ENCODE measurements at places on chromosomes 12 and 14. TPM values are rescaled to one million over a fixed set of nuclear protein-coding genes. Genes with fewer than 3 reads are reported as not detected.

GRCh38 chr14:72454388-72455160 lies 439.3 kb downstream of the DPF3 start:
- no peak for DNase-seq
- H3K27me3 ChIP-seq: no peaks in the 10 kb centered on the region
- H3K4me1 ChIP-seq: peaks cover 34% of the 10 kb centered on the region
- H3K36me3 ChIP-seq: no peaks in the 10 kb centered on the region
- no peak overlapping the region for H3K27ac ChIP-seq
- no peak overlapping the region for H3K4me3 ChIP-seq

DNA sequence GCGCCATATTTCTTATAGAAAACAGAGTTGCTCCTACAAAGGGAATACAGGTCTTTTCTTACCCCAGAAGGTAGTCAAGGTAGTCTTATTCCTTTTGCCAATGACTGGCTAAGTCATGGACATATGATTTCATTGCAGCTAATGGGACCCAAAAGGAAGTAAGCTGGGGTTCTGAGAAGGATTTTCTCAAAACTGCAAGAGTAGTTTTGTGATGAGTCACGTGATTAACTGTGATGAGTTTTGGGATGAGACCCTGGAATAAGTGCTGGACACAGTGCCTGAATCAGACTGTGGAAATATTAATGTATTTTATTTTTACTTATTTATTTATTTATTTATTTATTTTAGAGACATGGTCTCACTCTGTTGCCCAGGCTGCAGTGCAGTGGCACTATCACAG lies 13.4 kb upstream of the NIN start:
- DNase-seq: no peak
- no peak overlapping the region for H3K4me3 ChIP-seq
- H3K4me1 ChIP-seq: peaks cover 4% of the 10 kb centered on the region
- H3K36me3 ChIP-seq: peaks cover 3% of the 10 kb centered on the region
- H3K27ac ChIP-seq: no peak overlapping the region

- no peak overlapping the region for H3K4me3 ChIP-seq
- no peaks in the 10 kb centered on the region for H3K27me3 ChIP-seq
- peaks cover 27% of the 10 kb centered on the region for H3K4me1 ChIP-seq
Measured at GRCh38 chr14:65231286-65231980, 129.1 kb upstream of the MAX start.

DNA sequence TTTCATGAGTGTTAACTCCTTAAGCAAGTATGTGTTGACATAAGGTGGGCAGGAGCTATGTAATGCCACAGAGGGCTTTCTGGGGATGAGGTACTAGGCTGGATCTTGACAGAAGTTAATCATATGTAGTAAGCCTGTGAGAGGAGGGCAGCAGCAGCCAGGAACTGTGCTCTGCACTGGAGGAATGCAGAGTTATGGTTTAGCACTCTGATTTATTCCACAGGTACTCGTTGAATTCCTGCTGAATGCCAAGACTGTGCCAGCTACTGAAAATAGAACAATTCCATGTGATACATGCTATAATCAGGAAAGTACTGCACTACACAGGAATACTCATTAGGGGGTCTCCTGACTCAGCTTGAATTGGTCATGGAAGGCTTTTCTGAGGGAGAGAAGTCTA lies 58.7 kb downstream of the SUSD6 start:
- peaks cover 4% of the 10 kb centered on the region for H3K36me3 ChIP-seq
- peak overlapping the region; percentile 86 for H3K27ac ChIP-seq
- DNase-seq: no peak
- no peaks in the 10 kb centered on the region for H3K27me3 ChIP-seq
- peaks cover 84% of the 10 kb centered on the region for H3K4me1 ChIP-seq

GRCh38 chr12:78684419-78684818 lies 180.2 kb upstream of the SYT1 start:
- no peak overlapping the region for H3K4me3 ChIP-seq
- no peak overlapping the region for H3K27ac ChIP-seq
- no peak for DNase-seq
- H3K4me1 ChIP-seq: no peaks in the 10 kb centered on the region

- no peaks in the 10 kb centered on the region for H3K36me3 ChIP-seq
- H3K27ac ChIP-seq: peak overlapping the region; percentile 60
- H3K4me1 ChIP-seq: peaks cover 16% of the 10 kb centered on the region
- DNase-seq: no peak
- no peak overlapping the region for H3K4me3 ChIP-seq
Measured at GRCh38 chr14:101960225-101960624, 4.1 kb upstream of the DYNC1H1 start.

DNA sequence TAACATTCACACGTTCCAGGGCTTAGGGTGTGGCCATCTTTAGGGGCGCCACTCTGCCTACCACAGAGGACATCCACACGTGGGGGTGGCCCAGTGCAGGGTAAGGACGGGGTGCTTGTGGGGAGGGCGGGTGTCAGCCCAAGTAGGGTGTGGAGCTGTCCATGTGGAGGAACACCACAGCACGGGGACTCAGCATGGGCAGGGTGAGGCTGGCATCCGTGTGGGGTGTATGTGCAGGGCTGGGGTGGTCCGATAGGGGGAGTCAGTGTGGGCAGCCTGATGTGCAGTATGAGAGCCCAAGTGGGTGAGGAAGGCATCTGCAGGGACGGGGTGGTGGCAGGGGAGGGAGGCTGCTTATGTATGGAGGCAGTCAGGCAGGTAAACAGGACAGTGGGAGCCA lies 17.7 kb downstream of the PSMC1 start:
- DNase-seq: no peak
- peak overlapping the region; percentile 87 for H3K27ac ChIP-seq
- H3K4me3 ChIP-seq: peak overlapping the region; percentile 52
- no peaks in the 10 kb centered on the region for H3K27me3 ChIP-seq
- peaks cover 22% of the 10 kb centered on the region for H3K4me1 ChIP-seq

DNA sequence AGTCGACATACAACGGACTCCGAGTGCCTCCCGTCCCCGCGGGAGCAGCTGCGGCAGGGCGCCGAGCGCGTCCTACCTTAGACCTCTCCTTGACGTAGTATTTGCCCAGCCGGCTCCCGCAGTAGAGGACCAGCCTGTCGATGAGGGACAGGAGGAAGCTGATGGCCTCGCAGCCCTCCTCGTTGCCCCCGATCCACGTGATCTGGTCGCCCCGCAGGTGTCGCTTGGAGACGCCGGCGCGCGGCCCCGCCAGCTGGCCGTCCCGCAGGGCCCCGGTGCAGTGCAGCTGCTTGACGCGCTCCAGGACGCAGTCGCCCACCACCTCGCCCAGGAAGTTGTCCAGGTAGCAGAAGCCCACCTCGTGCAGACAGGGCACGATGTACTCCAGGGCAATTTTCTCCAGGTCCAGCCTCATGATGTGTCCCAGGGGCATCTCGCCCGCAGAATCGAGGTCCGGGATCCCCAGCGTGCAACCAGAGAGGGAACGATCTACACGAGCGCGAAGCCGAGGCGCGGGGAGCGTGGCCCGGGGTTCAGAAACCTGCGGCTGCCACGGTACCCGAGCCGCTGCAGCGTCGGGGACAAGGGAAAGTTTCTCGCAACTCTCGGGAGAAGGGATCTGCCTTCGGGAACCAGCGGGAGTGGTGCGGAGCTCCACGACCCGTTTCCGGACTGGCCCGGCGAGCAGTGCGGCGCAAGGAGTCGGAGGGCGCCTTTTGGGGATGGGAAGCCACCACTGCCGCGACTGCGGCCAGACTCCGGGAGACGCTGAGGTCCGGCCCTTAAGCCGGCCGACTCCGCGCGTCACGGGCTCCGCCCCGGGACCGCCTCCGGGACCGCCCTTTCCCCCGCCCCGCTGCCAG lies at the start of gene EGLN3:
TSS of gene EGLN3 (minus strand) at position 755 of the 863 bp plus-strand sequence. CDS start at position 433, 322 bp downstream.
- H3K36me3 ChIP-seq: peaks cover 2% of the 10 kb centered on the region
- peak within 1 kb of the TSS; percentile 92 for H3K4me3 ChIP-seq
- peak; percentile 42 for DNase-seq
- H3K27me3 ChIP-seq: peaks cover 10% of the 10 kb centered on the region
- H3K4me1 ChIP-seq: peaks cover 23% of the 10 kb centered on the region

GRCh38 chr14:93619176-93619793 lies 169.0 kb downstream of the PRIMA1 start:
- peaks cover 41% of the 10 kb centered on the region for H3K27me3 ChIP-seq
- no peak overlapping the region for H3K4me3 ChIP-seq

DNA sequence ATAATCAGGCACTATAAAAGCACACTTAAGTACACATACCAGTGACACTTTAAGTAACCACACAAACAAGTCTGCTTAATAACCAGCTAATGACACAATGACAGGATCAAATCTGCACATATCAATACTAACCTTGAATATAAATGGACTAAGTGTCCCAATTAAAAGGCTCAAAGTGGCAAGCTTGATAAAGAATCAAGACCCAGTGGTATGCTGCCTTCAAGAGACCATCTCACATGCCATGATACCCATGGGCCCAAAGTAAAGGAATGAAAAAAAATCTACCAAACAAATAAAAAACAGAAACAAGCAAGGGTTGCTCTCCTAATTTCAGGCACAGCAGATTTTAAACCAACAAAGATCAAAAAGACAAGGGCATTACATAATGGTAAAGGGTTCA lies 470.4 kb downstream of the TRHDE start:
- no peaks in the 10 kb centered on the region for H3K36me3 ChIP-seq
- no peak overlapping the region for H3K27ac ChIP-seq
- no peak for DNase-seq

GRCh38 chr12:32198555-32198954 lies 91.9 kb downstream of the BICD1 start:
- H3K4me1 ChIP-seq: peaks cover 5% of the 10 kb centered on the region
- H3K4me3 ChIP-seq: no peak overlapping the region
- peaks cover 2% of the 10 kb centered on the region for H3K36me3 ChIP-seq
- DNase-seq: no peak

- H3K36me3 ChIP-seq: no peaks in the 10 kb centered on the region
- H3K27ac ChIP-seq: no peak overlapping the region
Measured at GRCh38 chr12:84411031-84411430, 501.6 kb downstream of the SLC6A15 start.

GRCh38 chr14:61623927-61624326 lies 71.4 kb upstream of the HIF1A start:
- DNase-seq: no peak
- H3K27ac ChIP-seq: no peak overlapping the region

- no peak overlapping the region for H3K4me3 ChIP-seq
- peaks cover 27% of the 10 kb centered on the region for H3K4me1 ChIP-seq
- DNase-seq: no peak
- no peaks in the 10 kb centered on the region for H3K36me3 ChIP-seq
- H3K27ac ChIP-seq: peak overlapping the region; percentile 91
Measured at GRCh38 chr12:108643941-108644810, 10.5 kb upstream of the SELPLG start.

GRCh38 chr12:3202734-3203446 lies 125.7 kb downstream of the TSPAN9 start:
- peaks cover 11% of the 10 kb centered on the region for H3K4me1 ChIP-seq
- H3K36me3 ChIP-seq: peaks cover 5% of the 10 kb centered on the region
- H3K27me3 ChIP-seq: peaks cover 47% of the 10 kb centered on the region
- no peak overlapping the region for H3K27ac ChIP-seq
- H3K4me3 ChIP-seq: no peak overlapping the region
- DNase-seq: peak; percentile 24

DNA sequence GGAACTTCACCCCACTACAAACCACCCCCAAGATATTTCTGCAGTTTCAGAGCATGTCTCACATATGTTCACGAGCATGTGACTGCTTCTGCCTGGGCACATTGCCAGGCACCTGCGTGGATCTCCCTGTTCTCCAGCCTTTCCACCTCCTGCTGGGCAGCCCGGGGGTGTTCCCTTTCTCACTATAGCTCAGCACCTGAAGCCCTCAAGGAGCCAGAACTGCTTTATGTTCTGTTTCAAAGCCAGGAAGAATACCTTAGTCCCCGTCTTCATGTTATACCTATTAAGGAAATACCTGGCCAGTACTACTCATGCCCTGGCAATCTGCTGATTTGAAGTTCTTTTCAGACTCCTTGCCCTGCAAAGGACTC lies 4.2 kb upstream of the FGF6 start:
- no peak overlapping the region for H3K4me3 ChIP-seq
- H3K27ac ChIP-seq: no peak overlapping the region
- no peaks in the 10 kb centered on the region for H3K4me1 ChIP-seq
- no peak for DNase-seq

GRCh38 chr12:4037747-4038312 lies 164.6 kb upstream of the PARP11 start:
- H3K36me3 ChIP-seq: peaks cover 4% of the 10 kb centered on the region
- H3K4me3 ChIP-seq: no peak overlapping the region
- no peak overlapping the region for H3K27ac ChIP-seq
- H3K27me3 ChIP-seq: peaks cover 4% of the 10 kb centered on the region
- no peak for DNase-seq

Gene RNF31
- 98.3 TPM for total RNA-seq

Gene RPGRIP1
- 0.94 TPM for total RNA-seq

Gene AKAP3
- total RNA-seq: 1.6 TPM

Gene TMCC3
- total RNA-seq: 1.5 TPM

Gene LUM
- total RNA-seq: not detected

Gene KRT5
- total RNA-seq: not detected

Gene NTF3
- not detected for total RNA-seq

Gene ZNF664
- 42.1 TPM for total RNA-seq

Gene SYT10
- total RNA-seq: not detected

Gene ATN1
- total RNA-seq: 24.1 TPM

Gene TAS2R9
- not detected for total RNA-seq

Gene KRT77
- not detected for total RNA-seq

Gene GPR137C
- total RNA-seq: 0.37 TPM

Gene AQP2
- total RNA-seq: not detected

Data from T-helper 17 cell (primary cell).